Neural crest cell (in vitro differentiated cells): ENCODE measurements at places on chromosomes 12 and 14.

DNA sequence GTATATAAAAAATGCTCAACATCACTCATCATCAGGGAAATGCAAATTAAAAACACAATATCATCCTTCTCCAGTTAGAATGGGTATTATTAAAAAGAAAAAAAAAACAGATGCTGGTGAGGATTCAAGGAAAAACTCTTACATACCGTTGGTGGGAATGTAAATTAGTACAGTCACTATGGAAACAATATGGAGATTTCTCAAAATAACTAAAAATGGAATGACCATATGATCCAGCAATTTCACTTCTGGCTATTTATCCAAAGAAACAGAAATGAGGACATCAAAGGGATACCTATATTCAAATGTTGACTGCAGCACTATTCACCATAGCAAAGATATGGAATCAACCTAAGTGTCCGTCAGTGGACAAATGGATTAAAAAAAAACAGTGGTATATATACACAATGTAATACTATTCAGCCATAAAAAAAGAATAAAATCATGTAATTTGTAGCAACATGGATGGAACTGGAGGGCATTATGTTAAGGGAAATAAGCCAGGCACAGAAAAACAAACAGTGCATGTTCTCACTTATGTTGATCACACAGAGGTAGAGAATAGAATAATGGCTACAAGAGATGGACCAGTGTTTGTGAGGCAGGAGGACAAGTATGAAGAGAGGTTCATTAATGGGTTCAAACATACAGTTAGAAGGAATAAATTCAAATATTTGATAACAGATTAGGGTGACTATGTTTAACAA, 14.4 kb upstream of the PRR4 start:
- no peak for DNase-seq

GRCh38 chr12:58009405-58010195, 68.2 kb downstream of the ATP23 start:
- no peak for DNase-seq

DNA sequence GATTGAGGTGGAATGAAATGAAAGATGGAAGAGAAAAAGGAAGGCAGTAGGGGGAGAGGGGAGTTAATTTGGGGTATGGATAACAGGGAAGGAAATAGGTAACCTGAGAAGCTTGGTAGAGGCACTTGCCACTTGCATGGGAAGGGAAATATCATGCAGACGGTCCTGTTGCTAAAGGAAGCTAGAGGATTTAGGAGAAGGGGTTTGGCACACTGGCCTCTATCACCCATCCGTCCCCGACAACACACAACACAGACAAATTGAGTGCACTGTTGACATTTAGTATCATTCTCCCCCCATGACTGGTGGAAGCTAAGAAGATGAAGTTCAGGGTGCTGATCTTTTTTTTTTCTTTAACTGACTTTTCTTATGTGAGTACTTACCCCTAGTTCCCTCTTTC, 2.0 kb downstream of the OR10AD1 start:
- no peak for DNase-seq

DNA sequence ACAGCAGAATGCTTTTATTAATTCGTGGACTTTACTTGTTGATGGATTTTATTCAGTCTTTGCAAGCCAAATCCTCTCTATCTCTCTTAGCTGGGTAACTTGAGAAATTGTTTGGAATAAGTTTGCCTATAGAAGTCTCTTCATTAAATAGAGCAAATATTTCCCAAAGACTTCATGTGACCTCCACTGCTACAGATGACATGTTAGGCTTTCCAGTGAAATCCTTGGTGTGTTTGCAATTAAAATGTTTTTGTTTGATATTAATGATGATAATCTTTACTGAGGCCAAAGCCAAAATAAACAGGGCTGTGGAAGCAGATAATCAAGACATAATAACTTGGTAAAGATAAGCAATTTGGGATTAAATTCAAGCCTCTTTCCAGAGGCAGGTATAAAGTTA, 4.4 kb downstream of the MYF6 start:
- no peak for DNase-seq

DNA sequence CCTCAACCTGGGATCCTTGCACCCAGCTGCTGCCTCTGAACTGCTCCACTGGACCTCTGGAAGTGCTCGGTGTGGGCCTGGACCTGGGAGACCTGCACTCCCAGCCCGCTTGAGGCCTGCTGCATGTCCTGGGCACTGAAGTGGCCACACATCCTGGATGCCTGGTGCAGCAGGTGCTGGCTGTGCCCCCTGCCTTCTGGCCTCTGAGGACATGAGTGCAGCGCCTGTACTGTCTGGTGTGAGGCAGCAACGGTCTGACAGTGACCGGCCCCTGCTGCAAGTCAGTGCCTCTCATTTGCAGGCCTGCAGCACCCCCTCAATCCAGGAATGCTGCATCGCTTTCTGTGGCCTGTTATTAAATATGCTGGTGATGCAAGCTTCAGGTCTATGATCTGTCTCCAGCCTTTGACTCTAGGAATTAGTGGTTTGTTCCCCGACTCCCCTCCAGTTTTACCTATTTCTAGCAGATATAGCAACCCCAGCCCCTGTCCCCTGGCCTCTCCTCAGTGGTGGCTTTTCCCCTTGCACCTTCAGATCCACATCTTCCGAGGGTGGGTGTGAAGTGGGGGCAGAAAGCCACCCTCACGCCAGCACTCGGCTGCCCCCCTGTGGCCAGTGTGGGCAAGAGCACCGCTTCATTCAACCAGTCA, 3.6 kb downstream of the SMIM41 start:
- DNase-seq, result peak; percentile 72
